ENCODE measurements at places on chromosomes 3 and 15. TPM values are rescaled to one million over a fixed set of nuclear protein-coding genes. Genes with fewer than 3 reads are reported as not detected.

ATP13A4 gene
- 0.14 TPM for total RNA-seq

ACTC1 gene
- 0.34 TPM for total RNA-seq

DNA sequence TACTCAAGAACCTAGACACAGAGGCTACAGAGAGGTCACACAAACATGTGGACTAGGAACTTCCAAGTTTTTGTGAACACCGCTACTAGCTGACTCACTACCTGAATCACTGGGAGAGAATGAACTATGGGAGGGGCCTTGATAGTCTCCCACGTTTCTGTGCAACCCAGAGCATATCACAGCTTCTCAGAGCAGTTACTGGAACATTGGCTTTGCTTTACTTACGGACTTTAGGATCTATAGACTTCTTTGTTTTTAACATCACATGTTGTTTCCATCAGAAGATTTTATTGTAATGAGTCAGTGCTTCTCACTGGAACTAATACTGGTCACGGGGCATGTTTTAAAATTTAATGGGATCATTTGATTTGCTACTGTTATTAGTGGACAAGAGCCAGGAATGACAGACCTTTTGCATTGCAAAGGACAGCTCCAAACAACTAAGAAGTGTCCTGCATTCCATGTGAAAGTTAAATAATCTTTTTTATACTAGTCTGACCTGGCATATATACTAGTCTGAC lies 35.6 kb downstream of the RTP4 start:
- H3K36me3 ChIP-seq: no peaks in the 10 kb centered on the region
- peaks cover 5% of the 10 kb centered on the region for H3K27me3 ChIP-seq
- no peak for DNase-seq
- peaks cover 7% of the 10 kb centered on the region for H3K4me1 ChIP-seq
- H3K4me3 ChIP-seq: no peak overlapping the region

P2RY14 gene
- 2.4 TPM for total RNA-seq

DNA sequence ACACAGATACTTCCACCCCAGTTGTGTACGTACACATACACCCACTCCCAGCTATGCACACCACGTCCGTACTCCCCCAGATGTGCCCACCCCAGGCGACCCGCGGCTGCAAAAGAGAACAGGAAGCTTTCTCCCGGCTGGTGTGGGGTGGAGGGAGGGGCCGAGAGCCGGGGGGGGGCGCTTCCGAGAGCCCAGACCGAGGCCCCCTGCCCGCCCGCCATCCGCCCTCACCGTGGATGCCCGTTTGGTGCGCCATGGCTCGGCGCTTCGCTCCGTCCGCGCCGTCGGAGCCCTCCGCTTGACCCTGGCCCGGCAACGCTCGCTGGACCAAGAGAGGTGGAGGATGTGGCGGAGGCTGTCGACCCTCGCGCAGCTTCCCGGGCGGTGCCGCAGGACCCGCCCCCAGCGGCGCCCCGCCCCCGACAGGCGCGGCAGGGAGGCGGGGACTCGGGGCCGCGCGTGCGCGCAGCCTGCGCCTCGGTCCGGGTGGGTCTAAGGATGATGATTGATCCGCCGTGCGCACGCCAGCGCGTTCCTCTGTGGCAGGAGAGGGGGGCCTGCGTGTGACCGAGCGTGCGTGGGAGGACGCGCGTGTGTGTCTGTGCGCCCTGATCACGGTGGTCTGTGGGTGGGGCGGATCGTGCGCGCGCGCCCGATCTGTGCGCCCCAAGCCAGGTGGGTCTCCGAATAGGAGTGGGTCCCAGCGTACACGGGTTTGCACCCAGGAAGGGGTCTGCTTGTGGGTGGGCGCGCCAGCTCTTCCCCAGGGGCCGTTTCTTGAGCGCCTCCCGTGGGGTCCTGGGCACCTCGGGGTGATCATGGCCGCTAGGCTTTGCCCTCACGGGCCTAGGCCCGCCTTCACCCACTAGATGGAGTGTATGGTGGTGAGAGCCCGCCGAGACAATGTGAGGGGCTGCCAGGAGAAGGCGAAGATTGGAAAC lies at the start of gene TWF2:
Gene TWF2 (minus strand): TSS at position 398 of the 941 bp plus-strand sequence. CDS start 142 bp downstream, at position 256.
- H3K27me3 ChIP-seq: no peaks in the 10 kb centered on the region
- peak within 1 kb of the TSS; percentile 96 for H3K27ac ChIP-seq
- peaks cover 42% of the 10 kb centered on the region for H3K4me1 ChIP-seq
- DNase-seq: peak; percentile 69
- peak within 1 kb of the TSS; percentile 92 for H3K4me3 ChIP-seq

DNA sequence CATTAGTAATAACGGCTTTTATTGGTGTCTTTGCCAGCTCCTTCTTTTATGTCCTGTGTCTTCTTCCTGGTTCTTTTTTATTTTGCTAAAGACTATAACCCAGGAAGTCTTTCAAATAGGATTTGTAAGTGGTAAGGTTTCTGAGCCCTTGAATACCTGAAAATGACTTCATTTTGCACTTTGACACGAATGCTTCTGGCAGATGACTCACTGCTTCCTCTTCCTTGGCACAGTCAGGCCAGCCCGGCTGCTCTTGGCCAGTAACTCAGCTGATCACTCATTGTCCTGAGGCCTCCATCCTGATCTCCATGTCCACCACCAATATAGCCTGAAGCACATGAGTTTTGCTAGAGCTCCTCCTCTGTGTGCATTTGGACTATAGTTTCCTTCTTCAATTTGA lies 48.7 kb upstream of the NR2E3 start:
- H3K4me3 ChIP-seq: no peak overlapping the region
- H3K27me3 ChIP-seq: no peaks in the 10 kb centered on the region
- no peaks in the 10 kb centered on the region for H3K36me3 ChIP-seq
- DNase-seq: peak; percentile 79
- H3K4me1 ChIP-seq: peaks cover 6% of the 10 kb centered on the region

DNA sequence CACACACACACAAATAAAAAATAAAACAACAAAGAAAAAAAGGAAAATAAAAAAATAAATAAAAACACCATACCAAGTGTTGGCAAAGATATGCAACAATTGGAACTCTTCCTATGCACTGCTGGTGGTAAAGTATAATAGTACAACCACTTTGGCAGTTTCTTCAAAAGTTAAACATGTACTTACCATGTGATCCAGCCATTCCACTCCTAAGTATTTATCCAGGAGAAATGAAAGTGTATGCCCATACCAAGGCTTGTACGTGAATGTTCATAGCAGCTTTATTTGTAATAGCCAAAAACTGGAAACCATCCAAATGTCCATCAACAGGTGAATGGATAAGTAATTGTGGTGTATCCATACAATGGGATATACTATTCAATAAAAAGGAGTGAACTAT lies 17.0 kb downstream of the WDR93 start:
- no peak overlapping the region for H3K27ac ChIP-seq
- H3K4me1 ChIP-seq: no peaks in the 10 kb centered on the region
- H3K4me3 ChIP-seq: no peak overlapping the region
- no peaks in the 10 kb centered on the region for H3K27me3 ChIP-seq

- no peaks in the 10 kb centered on the region for H3K36me3 ChIP-seq
- H3K4me3 ChIP-seq: no peak overlapping the region
- no peaks in the 10 kb centered on the region for H3K27me3 ChIP-seq
- H3K27ac ChIP-seq: no peak overlapping the region
Observed at GRCh38 chr15:60413231-60413824, 15.5 kb upstream of the ANXA2 start.

DNA sequence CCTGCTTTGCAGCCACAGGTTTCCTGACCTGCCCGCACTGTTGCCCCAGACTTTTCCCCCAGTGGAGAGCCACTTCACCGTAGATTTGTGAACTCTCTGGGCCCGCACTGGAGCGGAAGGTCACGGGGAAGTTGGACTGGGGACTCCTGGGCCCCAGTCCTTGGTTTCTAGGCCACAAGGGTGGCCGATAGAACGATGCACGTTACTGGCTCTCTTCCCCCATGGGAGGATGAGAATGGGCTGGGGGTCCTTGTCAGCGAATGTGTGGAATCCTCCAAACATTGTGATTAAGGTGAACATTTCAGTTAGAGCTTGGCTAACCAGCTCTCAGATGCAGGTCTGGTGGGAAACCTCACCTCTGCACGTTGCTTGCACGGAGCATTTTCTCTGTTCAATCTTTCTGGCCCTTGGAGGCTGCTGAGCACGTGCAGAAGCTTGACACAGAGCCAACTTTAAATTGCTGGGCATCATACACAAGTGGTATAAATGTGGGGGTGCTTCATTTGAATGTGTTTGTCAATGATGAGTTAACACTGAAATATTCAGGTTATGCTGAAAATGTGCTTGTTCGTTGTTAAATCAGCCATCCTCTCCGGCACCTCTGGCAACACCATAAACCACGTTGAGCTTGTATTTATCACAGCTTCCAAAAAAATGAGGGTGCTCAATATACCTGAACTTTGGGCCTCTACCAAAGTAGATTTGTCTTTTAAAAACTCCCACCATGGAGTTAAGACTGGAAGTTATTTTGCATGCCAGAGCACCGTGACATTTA lies 976 bp downstream of the DIS3L start:
- no peak overlapping the region for H3K4me3 ChIP-seq
- peak overlapping the region; percentile 84 for H3K27ac ChIP-seq
- DNase-seq: no peak
- no peaks in the 10 kb centered on the region for H3K36me3 ChIP-seq
- no peaks in the 10 kb centered on the region for H3K27me3 ChIP-seq
- H3K4me1 ChIP-seq: peaks cover 3% of the 10 kb centered on the region

DNA sequence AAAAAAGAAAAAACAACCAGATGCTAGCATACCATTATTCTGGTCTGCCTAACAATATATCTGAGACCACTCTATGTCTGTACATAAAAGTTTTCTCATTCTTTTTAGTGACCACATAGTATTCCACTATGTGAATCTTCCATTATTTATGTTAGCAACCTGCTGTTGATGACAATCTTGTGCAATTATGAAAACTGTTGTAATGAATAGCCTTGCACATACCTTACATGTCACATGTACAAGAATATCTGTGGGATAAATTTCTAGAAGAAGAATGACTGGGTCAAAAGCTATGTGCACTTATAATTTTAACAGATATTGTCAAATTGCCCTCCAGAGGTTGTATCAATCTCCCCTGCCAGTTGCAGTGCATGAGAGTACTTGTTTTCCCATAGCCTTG lies 62.5 kb downstream of the ARHGAP31 start:
- no peaks in the 10 kb centered on the region for H3K27me3 ChIP-seq
- peaks cover 9% of the 10 kb centered on the region for H3K4me1 ChIP-seq
- H3K4me3 ChIP-seq: no peak overlapping the region
- DNase-seq: no peak

- peaks cover 8% of the 10 kb centered on the region for H3K4me1 ChIP-seq
- no peak overlapping the region for H3K4me3 ChIP-seq
- H3K27me3 ChIP-seq: no peaks in the 10 kb centered on the region
- H3K27ac ChIP-seq: no peak overlapping the region
Observed at GRCh38 chr3:12753275-12754028, 5.6 kb downstream of the TMEM40 start.

GRCh38 chr15:69606144-69606543 lies 153.5 kb downstream of the RPLP1 start:
- no peaks in the 10 kb centered on the region for H3K36me3 ChIP-seq
- DNase-seq: no peak
- no peaks in the 10 kb centered on the region for H3K27me3 ChIP-seq
- no peak overlapping the region for H3K4me3 ChIP-seq
- H3K27ac ChIP-seq: no peak overlapping the region

DNA sequence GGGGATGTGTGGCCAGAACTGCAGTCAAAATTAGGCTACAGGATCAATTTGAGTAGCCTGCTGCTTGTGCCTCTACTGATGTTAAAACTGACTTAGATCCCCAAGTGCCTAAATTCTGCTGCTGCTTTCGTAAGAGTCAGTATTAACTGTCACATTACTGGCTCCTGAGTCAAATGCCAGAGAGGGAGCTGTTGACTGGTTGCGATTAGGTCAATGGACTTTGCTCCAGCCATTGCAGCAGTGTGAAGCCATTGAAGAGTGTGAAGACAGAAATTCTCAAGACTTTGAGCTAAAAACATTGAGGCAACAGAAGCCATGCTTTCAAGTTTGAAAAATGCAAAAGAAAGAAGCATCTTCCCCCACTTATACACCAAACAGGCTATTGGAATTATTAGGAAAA lies 151.1 kb upstream of the MITF start:
- H3K4me1 ChIP-seq: no peaks in the 10 kb centered on the region
- H3K36me3 ChIP-seq: no peaks in the 10 kb centered on the region

DNA sequence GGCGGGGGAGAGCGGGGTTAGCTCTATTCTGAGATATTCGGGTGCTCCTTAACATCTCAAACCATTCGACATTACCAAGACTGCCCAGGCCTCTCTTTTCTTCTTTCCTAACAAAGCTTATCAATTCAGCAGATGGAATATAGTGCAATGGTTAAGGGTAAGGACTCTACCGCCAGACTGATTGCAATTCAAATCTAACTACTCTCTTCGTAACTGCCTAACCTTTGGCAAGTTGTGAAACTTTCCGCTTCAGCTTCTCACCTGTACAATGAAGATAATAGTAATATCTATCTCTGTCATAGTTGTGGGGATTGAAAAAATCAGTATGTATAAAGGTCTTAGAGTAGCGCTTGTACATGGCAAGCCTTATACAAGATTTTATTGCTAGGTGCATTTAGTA lies 972 bp downstream of the UBA5 start:
- no peak for DNase-seq
- no peaks in the 10 kb centered on the region for H3K27me3 ChIP-seq
- peak overlapping the region; percentile 67 for H3K4me3 ChIP-seq
- H3K4me1 ChIP-seq: peaks cover 17% of the 10 kb centered on the region

- no peak overlapping the region for H3K27ac ChIP-seq
- H3K36me3 ChIP-seq: no peaks in the 10 kb centered on the region
- H3K4me1 ChIP-seq: no peaks in the 10 kb centered on the region
- no peak overlapping the region for H3K4me3 ChIP-seq
- no peaks in the 10 kb centered on the region for H3K27me3 ChIP-seq
Observed at GRCh38 chr3:21436835-21437234, 314.2 kb downstream of the ZNF385D start.

TMCO5A gene
- not detected for total RNA-seq

TMEM158 gene
- total RNA-seq: 15.4 TPM

GRCh38 chr15:73680549-73680948 lies 3.6 kb upstream of the CD276 start:
- H3K4me3 ChIP-seq: no peak overlapping the region
- H3K36me3 ChIP-seq: no peaks in the 10 kb centered on the region
- H3K27ac ChIP-seq: no peak overlapping the region
- peaks cover 21% of the 10 kb centered on the region for H3K4me1 ChIP-seq
- no peaks in the 10 kb centered on the region for H3K27me3 ChIP-seq

- H3K4me1 ChIP-seq: no peaks in the 10 kb centered on the region
- no peaks in the 10 kb centered on the region for H3K36me3 ChIP-seq
- no peak for DNase-seq
- H3K27ac ChIP-seq: no peak overlapping the region
- H3K27me3 ChIP-seq: no peaks in the 10 kb centered on the region
Observed at GRCh38 chr15:47299846-47300434, 417.4 kb upstream of the SEMA6D start.

FOXB1 gene
- not detected for total RNA-seq

DNA sequence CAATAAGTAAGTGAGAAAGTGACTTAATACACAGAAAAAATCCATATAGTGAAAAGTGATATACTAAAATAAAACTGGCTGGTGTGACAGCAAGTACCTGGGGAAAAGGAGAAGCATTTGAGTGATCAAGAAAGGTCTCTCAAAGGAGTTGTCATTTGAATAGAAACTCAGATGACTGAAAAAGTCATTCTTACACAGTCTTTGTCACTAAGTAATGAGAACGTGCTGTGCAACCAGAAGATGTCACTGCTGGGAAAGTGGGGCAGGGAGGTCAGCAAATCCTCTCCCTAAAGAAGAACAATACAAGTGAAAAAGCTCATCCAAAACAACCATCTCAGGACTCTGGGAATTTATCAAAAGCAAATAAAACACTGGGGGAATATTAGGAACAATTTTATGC lies 317.5 kb upstream of the TRIM42 start:
- no peaks in the 10 kb centered on the region for H3K4me1 ChIP-seq
- H3K27me3 ChIP-seq: no peaks in the 10 kb centered on the region
- H3K27ac ChIP-seq: no peak overlapping the region
- no peaks in the 10 kb centered on the region for H3K36me3 ChIP-seq
- no peak overlapping the region for H3K4me3 ChIP-seq

GRCh38 chr15:75036212-75036616 lies 12.8 kb downstream of the PPCDC start:
- no peak overlapping the region for H3K4me3 ChIP-seq
- DNase-seq: peak; percentile 56
- H3K36me3 ChIP-seq: no peaks in the 10 kb centered on the region
- H3K4me1 ChIP-seq: peaks cover 17% of the 10 kb centered on the region
- no peak overlapping the region for H3K27ac ChIP-seq

ITGA11 gene
- total RNA-seq: 8.4 TPM

Data from adrenal gland (tissue), 19 donors.